ENCODE measurements at places on chromosomes 5 and 9.

GRCh38 chr9:71145179-71145578, 23.8 kb upstream of the TRPM3 start:
- no peak for DNase-seq
- no peaks in the 10 kb centered on the region for H3K36me3 ChIP-seq
- H3K27me3 ChIP-seq: no peaks in the 10 kb centered on the region
- no peak overlapping the region for H3K4me3 ChIP-seq
- no peaks in the 10 kb centered on the region for H3K4me1 ChIP-seq
- no peak overlapping the region for H3K27ac ChIP-seq

GRCh38 chr5:131265311-131265803, 1.5 kb downstream of the CDC42SE2 start:
- peaks cover 46% of the 10 kb centered on the region for H3K36me3 ChIP-seq
- peak overlapping the region; percentile 93 for H3K4me3 ChIP-seq
- H3K4me1 ChIP-seq: peaks cover 50% of the 10 kb centered on the region
- no peak for DNase-seq

GRCh38 chr5:153573326-153574033, 83.0 kb downstream of the GRIA1 start:
- no peaks in the 10 kb centered on the region for H3K36me3 ChIP-seq
- H3K4me1 ChIP-seq: no peaks in the 10 kb centered on the region
- H3K27ac ChIP-seq: no peak overlapping the region

GRCh38 chr5:79547429-79547822, 33.5 kb upstream of the HOMER1 start:
- no peak overlapping the region for H3K27ac ChIP-seq
- H3K36me3 ChIP-seq: no peaks in the 10 kb centered on the region
- no peak for DNase-seq
- no peak overlapping the region for H3K4me3 ChIP-seq

- no peak overlapping the region for H3K27ac ChIP-seq
- DNase-seq: no peak
- no peaks in the 10 kb centered on the region for H3K36me3 ChIP-seq
Observed at GRCh38 chr9:84218322-84218721, 122.2 kb downstream of the SLC28A3 start.

DNA sequence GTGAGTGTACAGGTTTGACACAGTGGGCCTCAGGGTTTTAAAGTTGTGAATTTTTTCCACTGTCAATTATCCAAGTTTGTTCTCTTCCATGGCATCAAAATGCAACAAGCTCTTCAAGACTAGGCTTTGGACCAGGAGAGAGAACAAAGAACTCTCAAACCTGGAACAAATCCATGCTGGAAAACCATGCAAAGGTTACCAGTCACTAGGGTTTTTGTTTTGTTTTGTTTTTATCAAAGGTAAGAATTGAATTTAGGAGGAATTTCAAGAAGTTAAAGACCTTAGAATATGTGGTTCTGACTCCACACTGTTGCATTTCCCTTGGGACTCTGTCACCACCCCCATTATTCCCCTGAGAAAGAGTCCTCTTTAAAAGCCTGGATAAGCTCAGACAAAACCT, 191.1 kb upstream of the PIK3R1 start:
- no peaks in the 10 kb centered on the region for H3K4me1 ChIP-seq
- H3K36me3 ChIP-seq: no peaks in the 10 kb centered on the region
- no peak overlapping the region for H3K4me3 ChIP-seq

GRCh38 chr5:135993335-135993879, 35.4 kb upstream of the TGFBI start:
- H3K27ac ChIP-seq: no peak overlapping the region
- no peak for DNase-seq
- no peaks in the 10 kb centered on the region for H3K36me3 ChIP-seq
- no peak overlapping the region for H3K4me3 ChIP-seq

DNA sequence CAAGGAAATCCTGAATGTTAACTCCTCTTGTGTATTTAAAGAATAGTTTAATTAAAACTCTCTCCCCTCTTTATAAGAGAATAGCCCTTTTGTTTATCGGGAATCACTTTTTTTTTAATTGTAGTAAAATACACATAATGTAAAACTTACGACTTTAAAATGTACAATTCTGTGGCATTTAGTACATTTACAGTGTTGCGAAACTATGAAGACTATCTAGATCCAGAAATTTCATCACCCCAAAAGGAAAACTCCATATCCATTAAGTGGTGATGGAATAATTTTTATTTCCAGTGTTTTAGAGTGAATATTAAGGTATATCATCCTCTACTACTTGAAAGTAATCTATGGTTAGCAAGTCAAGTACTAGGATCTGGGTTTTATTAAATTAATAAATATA, 36.8 kb downstream of the KDM3B start:
- no peak overlapping the region for H3K27ac ChIP-seq
- no peaks in the 10 kb centered on the region for H3K4me1 ChIP-seq
- H3K27me3 ChIP-seq: no peaks in the 10 kb centered on the region
- peaks cover 38% of the 10 kb centered on the region for H3K36me3 ChIP-seq
- H3K4me3 ChIP-seq: no peak overlapping the region

- DNase-seq: no peak
- no peak overlapping the region for H3K27ac ChIP-seq
- no peak overlapping the region for H3K4me3 ChIP-seq
- no peaks in the 10 kb centered on the region for H3K4me1 ChIP-seq
- H3K36me3 ChIP-seq: no peaks in the 10 kb centered on the region
- H3K27me3 ChIP-seq: no peaks in the 10 kb centered on the region
Observed at GRCh38 chr5:15452781-15453180, 47.2 kb upstream of the FBXL7 start.

DNA sequence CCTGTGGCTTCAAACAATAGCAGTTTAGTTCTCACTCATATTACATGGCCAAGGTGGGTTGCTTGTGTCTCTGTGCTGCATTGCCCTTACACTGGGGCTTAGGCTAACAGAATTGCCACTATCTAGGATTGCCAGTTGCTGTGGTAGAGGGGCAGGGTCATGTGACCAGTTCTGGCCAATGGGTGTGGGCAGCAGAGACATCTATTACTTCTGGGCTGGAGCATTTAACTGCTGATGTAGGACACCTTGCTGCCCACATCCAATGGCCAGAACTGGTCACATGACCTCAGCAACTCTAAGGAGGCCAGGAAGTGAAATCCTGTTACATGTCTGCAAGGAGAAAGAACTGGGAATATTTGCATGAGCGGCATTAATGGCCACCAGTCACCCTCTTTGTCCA, 199.3 kb downstream of the C9orf152 start:
- H3K4me1 ChIP-seq: peaks cover 25% of the 10 kb centered on the region
- H3K27ac ChIP-seq: no peak overlapping the region
- peaks cover 7% of the 10 kb centered on the region for H3K27me3 ChIP-seq
- H3K4me3 ChIP-seq: no peak overlapping the region
- H3K36me3 ChIP-seq: peaks cover 10% of the 10 kb centered on the region

- DNase-seq: no peak
- H3K27ac ChIP-seq: no peak overlapping the region
- peaks cover 5% of the 10 kb centered on the region for H3K4me1 ChIP-seq
Observed at GRCh38 chr9:87337335-87338087, 160.2 kb upstream of the DAPK1 start.

GRCh38 chr5:135400866-135401265, 1.8 kb upstream of the MACROH2A1 start:
- no peak overlapping the region for H3K27ac ChIP-seq
- peaks cover 13% of the 10 kb centered on the region for H3K27me3 ChIP-seq
- peaks cover 8% of the 10 kb centered on the region for H3K36me3 ChIP-seq
- peak overlapping the region; percentile 82 for H3K4me3 ChIP-seq

GRCh38 chr5:57693488-57694305, 211.1 kb upstream of the ACTBL2 start:
- no peaks in the 10 kb centered on the region for H3K27me3 ChIP-seq
- no peaks in the 10 kb centered on the region for H3K36me3 ChIP-seq
- no peak overlapping the region for H3K27ac ChIP-seq
- H3K4me3 ChIP-seq: no peak overlapping the region
- no peak for DNase-seq

GRCh38 chr5:83396662-83397061, 74.9 kb upstream of the VCAN start:
- H3K27ac ChIP-seq: no peak overlapping the region
- H3K27me3 ChIP-seq: no peaks in the 10 kb centered on the region
- no peaks in the 10 kb centered on the region for H3K36me3 ChIP-seq
- no peaks in the 10 kb centered on the region for H3K4me1 ChIP-seq
- H3K4me3 ChIP-seq: no peak overlapping the region

DNA sequence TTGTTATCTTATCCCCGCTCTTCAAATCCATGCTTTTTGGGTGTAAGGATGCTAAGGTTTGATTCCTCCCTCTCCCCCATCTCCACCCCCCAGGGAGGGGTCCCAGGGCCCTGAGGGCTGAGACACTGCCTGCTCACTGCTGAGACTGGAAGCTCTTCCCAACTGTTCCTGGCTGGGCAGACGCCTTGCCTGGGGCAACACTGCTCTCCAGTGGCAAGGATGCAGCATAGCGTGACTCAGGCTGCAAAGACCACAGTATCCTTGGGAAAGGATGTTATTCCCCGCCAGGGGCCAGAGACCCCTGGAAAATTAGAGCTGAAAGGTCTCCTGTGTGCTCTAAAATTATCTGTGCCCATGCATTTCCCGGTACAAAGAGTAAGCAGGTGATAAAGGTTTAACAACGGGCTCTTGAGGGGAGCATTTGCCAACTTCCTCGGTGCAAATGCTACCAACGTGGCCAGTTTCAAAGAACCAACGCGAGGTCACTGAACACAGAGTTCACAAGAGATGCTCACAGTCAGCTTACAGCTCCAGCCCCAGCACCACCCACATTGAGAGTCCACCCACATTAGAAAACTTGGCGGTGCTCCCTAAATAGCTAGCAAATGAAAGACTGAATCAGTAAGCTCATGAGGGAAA, 271.9 kb downstream of the NSG2 start:
- DNase-seq: no peak
- H3K36me3 ChIP-seq: no peaks in the 10 kb centered on the region
- H3K4me3 ChIP-seq: no peak overlapping the region
- peaks cover 7% of the 10 kb centered on the region for H3K27me3 ChIP-seq
- H3K27ac ChIP-seq: no peak overlapping the region
- no peaks in the 10 kb centered on the region for H3K4me1 ChIP-seq

- no peak for DNase-seq
- H3K27ac ChIP-seq: no peak overlapping the region
- H3K4me1 ChIP-seq: no peaks in the 10 kb centered on the region
- no peaks in the 10 kb centered on the region for H3K36me3 ChIP-seq
Observed at GRCh38 chr9:104606152-104606551, 725 bp upstream of the OR13C2 start.

- no peaks in the 10 kb centered on the region for H3K27me3 ChIP-seq
- H3K4me3 ChIP-seq: no peak overlapping the region
- no peak overlapping the region for H3K27ac ChIP-seq
- H3K4me1 ChIP-seq: no peaks in the 10 kb centered on the region
- DNase-seq: no peak
Observed at GRCh38 chr5:117054911-117055310, 480.3 kb upstream of the SEMA6A start.

All from activated CD4-positive, alpha-beta memory T cell treated with anti-CD3 and anti-CD28 coated beads, Interleukin-2, amount 10 ng/mL, durations not matched to agents 7 days and 5 days (primary cell).